ENCODE measurements at places on chromosomes 16 and 17.

DNA sequence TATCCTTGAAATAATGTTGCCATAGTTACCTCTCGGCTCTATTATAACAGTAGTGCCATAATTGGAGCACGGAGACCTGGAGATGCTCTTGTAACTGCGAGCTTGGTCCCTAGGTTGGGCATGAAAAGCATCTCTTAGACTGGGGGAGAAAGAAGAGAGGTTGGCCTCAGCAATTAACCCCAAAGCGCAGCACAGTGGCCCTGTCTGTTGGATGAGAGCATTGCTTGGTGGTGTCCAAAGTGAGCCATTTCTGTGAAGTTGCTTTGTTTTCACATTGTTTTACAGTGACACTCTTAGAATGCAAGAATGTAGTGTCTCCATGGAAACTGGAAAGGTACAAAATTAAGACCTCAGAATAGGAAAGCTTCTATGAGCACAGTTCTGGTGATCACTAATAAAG, 660.7 kb upstream of the EEF2KMT start:
- no peak for DNase-seq

GRCh38 chr17:62648956-62649294, 21.5 kb downstream of the MRC2 start:
- no peak for DNase-seq

- no peak for DNase-seq
Measured at GRCh38 chr17:78857266-78857665, 16.7 kb upstream of the USP36 start.

DNA sequence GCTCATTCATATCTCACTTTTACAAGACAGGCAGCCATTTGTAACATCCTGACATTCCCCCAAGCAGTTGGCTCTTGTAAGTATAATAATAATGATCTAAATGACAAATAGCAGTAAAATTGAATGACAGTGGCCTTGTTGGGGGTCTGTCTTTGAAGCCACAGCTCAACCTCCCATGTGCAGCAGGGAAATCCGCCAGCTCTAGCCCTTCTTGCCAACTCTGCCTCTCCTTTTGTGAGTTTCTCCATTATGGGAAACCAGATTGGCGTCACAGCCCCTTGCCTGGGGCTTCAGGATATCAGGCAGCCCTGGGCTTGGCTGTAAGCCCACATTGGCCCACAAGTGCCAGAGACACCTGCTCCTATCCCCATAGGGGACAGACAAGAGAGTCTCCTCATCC, 70.4 kb upstream of the CACNG5 start:
- DNase-seq: no peak

- DNase-seq: peak; percentile 14
Measured at GRCh38 chr16:64892835-64893785, 228.8 kb downstream of the CDH11 start.
